ENCODE measurements at places on chromosomes 7 and 10.

- no peak for DNase-seq
Observed at GRCh38 chr7:42345478-42346299, 108.7 kb upstream of the GLI3 start.

DNA sequence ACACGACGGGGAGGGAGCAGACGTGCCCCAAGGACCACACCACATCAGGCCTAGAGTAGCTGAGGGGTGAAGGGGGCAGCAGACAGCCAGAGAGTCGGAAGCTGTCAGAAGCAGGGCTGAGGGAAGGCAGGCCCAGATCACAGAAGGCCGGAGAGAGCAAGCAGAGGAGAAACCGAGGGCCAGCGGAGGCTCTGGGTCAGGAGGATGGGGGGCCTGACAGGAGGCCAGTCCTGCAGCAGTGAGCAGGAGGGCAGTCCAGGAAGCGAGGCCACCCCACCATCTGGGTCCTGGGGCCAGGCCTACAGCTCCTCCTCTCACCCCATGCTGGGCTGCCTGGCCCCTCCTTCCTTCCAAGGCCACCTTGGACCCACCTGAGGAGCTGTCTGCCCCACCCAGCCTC lies 20.3 kb downstream of the SLIT1 start:
- DNase-seq = no peak

GRCh38 chr7:43535031-43535451 lies 47.9 kb upstream of the STK17A start:
- DNase-seq = no peak

- DNase-seq = no peak
Observed at GRCh38 chr10:71723311-71723710, 3.7 kb upstream of the C10orf105 start.

- DNase-seq = no peak
Observed at GRCh38 chr7:28346676-28347363, 65.5 kb upstream of the CREB5 start.

DNA sequence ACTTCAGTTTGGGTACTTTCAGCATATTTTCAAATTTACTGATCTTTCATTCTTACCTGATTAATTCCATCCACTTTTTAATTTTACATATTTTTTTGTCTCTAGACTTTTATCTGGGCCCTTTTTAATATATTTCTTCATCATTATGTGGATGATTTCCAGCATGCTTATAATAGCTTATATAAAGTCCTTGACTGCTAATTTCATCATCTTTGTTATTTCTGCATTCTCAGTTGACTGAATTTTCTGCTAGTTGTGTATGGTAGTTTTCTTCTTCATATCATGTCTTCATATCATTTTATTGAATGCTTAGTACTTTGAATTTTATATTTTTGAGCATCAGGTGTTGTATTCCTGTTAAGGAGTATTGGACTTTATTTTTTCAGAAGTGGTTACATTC lies 39.6 kb downstream of the STAM start:
- DNase-seq = no peak

DNA sequence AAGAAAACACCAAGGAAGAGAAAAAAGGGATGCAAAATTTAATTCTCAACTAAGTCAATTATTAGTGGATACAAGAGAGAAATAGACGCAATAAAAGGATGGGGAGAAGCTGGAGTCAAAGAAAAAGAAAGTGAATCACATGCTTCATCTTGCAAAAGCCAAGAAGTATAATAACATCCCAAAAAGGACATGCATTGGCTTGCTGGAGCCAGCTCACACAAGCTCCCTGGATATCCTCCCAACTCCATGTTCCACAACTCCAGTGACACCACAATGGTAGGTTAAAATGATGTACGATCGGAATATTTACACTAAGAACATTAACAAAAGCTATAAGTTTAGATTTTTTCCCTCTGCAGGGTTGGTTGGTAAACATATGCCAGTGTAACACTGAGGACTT lies 72.4 kb downstream of the MACC1 start:
- no peak for DNase-seq

DNA sequence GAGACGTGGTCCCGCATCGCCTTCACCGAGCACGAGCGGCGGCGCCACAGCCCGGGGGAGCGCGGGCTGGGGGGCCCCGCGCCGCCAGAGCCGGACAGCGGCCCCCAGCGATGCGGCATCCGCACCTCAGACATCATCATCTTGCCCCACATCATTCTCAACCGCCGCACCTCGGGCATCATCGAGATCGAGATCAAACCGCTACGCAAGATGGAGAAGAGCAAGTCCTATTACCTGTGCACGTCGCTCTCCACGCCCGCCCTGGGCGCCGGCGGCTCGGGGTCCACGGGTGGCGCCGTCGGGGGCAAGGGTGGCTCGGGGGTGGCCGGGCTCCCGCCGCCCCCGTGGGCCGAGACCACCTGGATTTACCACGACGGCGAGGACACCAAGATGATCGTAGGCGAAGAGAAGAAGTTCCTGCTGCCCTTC lies 737 bp downstream of the CNNM2 start:
- DNase-seq = no peak

GRCh38 chr7:45695249-45695995 lies 121.3 kb downstream of the ADCY1 start:
- DNase-seq = no peak

- no peak for DNase-seq
Observed at GRCh38 chr7:5774136-5774535, 7.3 kb downstream of the RNF216 start.

- no peak for DNase-seq
Observed at GRCh38 chr7:37208528-37208927, 240.1 kb downstream of the ELMO1 start.

DNA sequence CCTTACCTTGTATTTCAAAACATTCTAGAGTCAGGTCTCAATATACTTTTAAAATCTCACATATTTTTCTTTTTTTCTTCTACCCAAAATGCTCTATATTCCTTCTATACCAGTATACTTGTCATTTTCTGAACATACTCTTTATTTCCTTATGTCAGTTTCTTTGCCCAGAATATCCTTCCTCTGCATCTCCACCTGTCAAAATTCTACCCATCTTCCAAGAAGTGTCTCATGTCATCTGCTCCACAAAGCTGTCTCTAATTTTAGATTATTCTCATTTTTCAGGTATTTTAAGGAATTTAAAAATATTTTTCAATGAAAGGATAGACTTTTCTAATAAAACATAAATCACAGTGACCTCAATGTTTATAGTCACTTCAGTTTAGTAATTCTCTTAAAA lies 328.0 kb upstream of the SMIM30 start:
- DNase-seq = no peak

GRCh38 chr7:74583630-74584029 lies 73.9 kb upstream of the GTF2I start:
- no peak for DNase-seq

- DNase-seq = peak; percentile 72
Observed at GRCh38 chr7:85186083-85186520, 754 bp downstream of the SEMA3D start.

DNA sequence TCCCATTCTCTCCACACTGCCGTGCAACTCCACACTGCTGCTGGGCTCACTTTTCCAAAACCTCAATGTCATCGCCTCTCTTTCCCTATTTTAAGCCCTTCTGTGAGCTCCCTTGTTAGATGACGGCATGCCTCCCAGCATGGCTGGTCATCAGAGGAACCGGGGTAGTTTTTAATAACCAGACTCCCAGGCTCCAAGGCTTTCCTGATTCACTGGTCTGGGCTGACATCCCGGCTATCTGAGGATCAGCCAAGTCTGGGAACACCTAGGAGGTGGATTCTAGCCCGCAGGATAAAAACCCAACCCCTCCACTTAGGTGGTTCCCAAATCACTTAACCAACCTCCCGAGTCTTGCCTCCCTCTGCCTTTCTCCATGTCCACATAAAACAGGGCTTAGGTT lies 295.4 kb upstream of the FZD8 start:
- DNase-seq = no peak

DNA sequence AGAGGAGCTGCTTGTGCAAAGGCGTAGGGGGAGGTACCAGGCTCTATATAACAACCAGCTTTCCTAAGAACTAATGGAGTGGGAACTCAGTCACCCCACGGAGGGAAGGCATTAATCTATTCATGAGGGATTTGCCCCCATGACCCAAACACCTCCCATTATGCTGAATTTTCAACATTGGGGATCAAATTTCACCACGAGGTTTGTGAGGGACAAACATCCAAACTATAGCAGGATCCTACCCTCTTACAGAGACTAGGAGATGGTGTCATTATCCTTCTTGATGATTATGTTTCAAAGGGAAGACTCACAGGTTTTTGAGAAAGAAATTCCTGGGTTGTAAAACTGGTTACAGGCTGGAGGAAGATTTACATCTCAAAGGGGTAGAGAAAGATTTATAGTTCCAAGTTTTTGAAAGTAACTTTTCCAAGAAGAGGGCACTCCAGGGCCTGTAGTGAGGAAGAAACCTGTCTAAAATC lies 295.0 kb upstream of the DKK1 start:
- DNase-seq = no peak

DNA sequence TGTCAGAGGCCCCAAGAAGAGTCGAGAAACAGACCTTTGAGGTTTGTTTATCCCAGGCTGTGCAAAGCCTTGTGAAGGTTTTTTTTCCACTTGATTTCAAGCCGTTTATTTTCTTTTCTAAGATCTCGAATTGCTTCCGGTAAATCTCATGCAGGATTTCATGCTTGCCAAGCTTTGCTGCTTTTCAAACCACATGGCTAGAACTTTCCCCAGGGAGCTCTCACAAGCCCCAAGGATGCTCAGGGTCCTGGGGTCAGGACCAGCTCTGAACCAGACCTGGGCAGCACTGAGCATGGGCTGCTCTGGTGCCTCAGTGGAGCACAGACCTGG lies 48.0 kb upstream of the AQP1 start:
- no peak for DNase-seq

- DNase-seq = no peak
Observed at GRCh38 chr7:96968981-96969380, 36.4 kb upstream of the DLX6 start.

DNA sequence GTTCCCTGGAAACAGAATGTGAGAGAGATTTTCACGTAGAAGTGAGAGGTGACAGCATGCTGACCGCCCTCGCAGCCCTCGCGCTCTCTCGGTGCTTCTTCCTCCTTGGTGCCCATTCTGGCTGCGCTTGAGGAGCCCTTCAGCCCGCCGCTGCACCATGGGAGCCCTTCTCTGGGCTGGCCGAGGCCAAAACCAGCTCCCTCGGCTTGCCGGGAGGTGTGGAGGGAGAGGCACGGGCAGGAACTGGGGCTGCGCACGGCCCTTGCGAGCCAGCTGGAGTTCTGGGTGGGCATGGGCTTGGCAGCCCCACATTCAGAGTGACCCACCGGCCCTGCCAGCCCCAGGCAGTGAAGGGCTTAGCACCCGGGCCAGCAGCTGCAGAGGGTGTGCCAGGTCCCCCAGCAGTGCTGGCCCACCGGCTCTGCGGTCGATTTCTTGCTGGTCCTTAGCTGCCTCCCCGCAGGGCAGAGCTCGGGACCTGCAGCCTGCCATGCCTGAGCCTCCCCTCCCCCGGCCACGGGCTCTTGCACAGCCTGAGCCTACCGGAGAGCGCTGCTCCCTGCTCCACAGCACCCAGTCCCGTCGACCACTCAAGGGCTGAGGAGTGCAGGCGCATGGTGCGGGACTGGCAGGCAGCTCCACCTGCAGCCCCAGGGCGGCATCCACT lies 888.7 kb upstream of the ZWINT start:
- DNase-seq = no peak

- DNase-seq = no peak
Observed at GRCh38 chr7:1644341-1645070, 25.6 kb upstream of the ELFN1 start.

DNA sequence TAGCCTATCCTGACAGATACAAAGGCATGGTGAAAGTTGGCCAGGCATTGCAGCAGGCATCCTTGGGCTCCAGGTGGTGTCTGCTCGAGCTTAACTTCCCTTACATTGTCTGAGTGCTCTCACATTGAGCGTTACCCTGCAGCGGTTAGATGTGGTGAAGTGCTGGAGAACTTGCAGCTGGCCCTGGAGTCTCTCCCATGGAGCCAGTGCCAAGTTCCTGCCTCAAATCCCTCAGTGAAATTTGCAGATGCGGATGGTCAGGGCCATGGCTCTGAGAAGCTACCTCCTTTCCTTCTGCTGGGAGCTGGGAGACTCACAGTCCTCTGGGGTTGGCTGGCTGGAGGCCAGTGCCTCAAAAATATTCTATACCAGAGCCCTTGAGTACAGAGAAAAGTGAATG lies 3.3 kb upstream of the ZNF746 start:
- no peak for DNase-seq

DNA sequence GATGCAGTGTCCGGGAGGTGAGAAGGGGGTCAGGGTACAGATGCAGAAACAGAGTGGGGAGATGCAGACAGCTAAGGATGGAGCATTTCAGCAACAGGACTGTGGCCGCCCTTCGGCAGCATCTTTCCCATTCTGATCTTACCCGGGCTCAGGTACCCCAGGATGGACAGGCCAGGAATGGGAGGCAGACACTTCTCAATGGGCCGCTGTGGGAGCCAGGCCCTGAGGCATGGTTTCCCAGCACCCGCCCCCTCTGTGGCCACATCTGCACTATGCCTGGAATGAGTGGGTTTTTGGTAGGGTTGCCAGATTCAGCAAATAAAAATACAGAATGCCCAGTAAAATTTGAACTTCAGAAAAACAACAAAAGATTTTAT lies 105.2 kb upstream of the CTBP2 start:
- DNase-seq = no peak

GRCh38 chr10:84335516-84335915 lies 7.1 kb downstream of the CCSER2 start:
- no peak for DNase-seq

DNA sequence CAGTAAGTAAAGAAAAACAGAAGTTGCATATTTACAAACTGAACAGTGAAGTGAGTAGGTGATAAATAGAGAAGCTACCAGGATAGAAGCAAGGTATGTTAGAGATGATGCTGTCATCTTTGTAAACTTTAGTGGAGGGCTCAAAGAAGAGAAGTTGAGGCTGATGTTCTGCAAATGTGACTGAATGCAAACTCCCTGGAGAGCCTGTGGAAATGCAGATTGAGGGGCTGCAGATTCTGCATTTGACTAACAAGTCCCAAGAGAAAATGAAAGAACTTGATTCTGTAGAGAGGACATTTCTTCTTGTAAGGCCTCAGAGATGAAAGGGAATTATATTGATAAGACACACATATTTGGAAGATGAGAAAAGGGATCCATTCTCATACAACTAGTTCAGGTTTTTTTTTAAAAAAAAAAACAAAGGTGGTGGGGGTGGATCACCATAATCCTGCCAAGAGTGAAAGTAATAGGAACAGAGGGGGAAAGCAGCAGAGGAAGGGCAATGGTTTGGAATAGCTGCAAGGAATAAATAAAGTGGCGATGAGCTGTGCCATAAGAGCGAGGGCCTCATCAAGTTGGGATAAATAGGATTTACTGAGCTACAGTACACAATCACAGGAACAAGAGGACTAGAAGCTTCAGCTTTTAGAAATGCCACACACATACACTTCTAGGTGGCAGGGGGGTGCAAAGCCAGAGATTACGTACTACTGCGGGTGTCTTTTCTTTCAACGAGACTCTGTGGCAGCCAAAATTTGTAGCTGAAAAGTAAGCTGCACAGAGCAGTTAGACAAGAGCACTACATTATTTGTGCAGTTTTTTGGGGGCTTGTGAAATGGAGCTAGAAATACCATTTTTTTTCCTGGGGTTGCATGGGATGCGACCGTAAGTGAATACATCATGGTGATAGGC lies 778.5 kb downstream of the NRG3 start:
- no peak for DNase-seq
